ENCODE measurements at places on chromosomes 6 and 20.

DNA sequence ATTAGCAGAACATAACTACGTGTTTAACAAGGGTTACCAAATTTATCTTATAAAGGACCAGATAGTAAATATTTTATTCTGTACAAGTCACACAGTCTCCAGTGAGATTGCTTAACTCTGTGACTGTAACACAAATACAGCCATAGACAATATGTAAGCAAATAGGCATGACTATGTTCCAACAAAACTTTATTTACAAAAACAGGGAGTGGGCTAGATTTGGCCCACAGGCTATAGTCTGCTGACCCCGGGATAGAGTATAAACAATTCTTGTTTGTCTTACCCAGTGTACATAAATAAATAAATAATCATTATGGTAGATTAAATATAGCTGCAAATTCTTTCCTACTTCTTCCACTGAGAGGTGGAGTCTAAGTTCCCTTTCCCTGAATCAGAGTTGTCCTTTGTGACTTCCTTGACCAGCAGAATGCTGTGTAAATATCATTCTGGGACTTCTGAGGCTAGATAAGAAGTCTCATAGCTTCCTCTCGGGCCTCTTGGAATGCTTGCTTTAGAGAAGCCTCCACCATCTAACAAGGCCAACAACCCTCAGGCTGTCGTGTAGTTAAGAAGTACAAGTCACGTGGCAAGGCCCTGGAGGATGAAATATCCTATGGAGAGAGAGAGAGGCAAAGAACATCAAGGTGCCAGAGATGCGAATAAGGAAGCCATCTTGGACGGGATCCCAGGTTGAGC, 59.1 kb upstream of the TMEM244 start:
- DNase-seq, result no peak

DNA sequence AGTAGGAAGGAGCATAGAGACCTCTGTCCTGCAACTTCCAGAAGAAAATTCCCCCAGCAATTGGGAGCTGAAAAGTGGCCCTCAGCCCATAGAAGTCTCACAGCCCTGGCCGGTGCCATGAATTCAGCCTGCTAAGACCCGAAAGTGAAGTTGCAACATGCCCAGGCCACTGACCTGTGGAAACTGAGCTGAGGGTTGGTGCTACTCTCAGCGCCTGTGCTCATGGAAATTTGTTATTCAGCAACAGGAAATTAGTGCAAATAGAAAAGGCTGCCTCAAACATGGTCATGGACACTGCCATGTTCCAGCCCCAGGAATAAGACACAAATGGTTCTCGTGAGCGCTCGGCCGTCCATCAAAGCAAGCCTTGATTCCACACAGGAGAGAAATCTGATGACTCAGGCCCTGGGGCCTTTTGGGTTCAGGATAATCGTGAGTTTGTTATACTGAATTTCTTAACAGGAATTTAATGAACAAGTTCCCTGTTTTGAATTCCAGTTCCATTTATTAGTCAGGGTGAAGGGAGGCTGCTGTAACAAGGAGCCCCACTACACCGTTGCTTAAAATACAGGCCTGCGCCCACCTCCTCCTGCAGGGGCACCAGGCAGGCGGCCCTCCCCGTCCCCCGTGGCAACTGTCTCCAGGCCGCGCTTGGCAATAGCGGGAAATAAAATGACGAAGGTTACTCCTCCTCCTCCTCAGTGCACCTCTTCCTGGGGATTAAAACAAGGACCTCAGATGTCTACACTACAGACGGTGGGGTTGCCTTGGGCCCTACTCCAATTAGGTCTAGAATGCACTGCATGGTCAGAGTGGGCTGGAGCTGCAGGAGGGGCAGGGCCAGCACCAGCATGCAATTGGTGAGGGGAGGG, 152.9 kb downstream of the ERMARD start:
- no peak for DNase-seq

GRCh38 chr6:41705996-41706835, 29.2 kb downstream of the TFEB start:
- DNase-seq, result peak; percentile 68

DNA sequence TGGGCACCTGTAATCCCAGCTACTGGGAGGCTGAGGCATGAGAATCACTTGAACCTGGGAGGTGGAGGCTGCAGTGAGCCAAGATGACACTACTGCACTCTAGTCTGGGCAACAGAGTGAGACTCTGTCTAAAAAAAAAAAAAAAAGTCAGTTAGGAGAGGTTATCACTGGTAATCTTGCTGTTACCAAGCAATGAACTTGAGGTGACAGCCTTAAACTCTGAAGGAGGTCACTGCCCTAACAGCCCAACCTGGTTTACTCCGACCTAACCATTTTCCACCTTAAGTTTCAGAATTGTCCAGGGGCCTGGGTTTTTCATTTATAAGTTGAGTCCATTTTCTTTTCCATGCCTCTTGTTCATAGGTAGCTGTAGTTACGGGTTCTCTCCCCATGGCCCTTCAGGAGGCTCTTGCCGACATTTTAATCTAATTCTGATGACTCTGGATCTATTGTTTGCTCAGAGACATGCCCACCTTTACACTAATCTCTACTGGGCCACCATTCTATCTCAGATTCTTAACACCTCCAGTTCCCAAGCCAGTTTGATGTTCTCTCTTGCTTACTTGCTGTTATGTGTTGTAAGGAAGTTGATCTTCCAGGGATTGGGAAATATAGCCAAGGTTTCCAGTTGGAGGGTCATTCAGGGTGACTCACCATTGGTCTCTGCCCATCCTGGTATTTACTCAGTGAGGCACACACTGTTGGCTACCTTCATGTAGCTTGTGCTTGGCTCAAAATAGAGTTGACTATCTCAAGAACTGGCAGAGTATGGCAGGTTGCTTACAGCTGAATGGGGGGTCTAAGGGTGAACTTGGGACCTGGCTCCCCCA, 29.1 kb downstream of the SHLD1 start:
- DNase-seq, result no peak

DNA sequence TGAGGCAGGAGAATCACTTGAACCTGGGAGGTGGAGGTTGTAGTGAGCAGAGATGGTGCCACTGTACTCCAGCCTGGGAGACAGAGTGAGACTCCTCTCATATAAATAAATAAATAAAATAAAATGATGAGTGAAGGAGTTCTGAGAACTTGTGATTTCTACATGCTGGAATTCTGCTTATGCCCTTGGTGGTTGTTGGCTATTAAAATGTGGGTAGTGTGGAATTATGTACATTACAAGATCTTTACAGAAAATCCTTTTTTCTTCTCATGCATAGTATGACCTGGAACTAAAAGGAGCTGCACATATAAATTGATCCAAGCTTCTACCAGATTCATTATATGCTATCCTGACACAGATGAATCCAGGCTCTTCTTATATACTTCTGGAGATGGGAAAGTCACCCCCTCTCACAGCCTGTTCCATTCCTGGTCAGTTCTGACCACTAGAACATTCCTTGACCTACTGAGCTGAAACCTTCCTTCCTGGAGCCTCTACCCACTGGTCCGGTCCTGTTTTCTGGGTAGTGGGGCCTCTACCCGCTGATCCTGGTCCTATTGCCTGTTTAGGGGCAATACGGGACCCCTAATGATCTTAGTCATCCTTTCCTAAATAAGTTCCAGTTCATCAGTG, 37.7 kb upstream of the TAF8 start:
- DNase-seq, result no peak

- no peak for DNase-seq
Measured at GRCh38 chr20:22821796-22822195, 213.3 kb upstream of the SSTR4 start.

DNA sequence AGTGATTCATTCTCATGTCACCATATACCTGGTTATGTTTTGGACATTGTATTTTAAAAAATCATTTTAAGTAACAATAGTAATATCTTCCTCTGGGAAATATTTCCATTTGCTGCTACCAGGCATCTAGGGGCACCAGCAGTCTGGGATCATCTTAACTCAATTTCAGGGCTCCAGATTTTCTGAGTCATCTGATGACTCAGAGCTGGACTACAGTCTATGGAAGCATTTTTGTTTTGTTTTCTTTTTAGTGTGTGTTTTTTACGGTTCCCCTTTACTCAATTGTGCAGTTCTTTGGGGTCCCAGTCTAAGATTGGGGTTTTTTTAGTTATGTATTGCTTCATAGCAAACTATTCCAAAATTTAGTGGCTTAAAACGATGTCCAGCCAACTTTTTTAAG, 5.7 kb upstream of the FKBP5 start:
- DNase-seq, result peak; percentile 25

GRCh38 chr20:4904127-4904860, 97.0 kb downstream of the SLC23A2 start:
- no peak for DNase-seq

DNA sequence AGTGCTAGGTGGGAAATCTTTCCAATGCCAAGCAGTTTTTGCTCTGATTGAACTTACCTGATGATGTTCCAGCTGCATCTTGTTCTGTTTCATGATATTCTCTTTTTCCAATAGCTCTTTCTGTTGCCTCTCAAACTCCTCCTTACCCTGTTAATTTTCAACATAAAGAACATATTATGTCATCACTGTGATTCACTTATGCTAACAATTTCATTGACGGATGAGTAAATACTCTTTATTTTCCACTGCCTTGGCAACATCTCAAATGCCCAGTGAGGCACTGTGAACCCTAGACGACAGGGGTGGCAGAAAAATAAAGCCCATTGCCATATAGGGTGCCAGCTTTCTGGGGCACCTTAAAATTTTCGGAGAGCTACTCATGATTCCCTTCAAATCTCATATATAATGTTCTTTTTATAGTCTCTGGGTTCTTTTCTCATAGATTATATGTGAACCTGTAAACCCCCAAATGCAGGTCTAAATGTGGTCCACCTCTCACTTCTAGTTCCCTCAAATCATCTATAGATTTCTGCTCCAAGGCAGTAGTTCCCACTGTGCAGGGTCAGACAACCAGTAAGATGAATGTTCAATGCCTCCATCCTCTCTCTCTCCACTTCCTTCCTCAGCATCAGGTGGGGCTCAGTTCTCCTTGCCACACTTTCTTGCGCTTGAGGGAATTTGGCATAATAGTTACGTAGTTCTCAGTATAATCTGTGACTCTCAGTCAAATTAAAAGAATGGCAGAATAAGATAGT, 44.1 kb downstream of the NEDD9 start:
- peak; percentile 77 for DNase-seq

DNA sequence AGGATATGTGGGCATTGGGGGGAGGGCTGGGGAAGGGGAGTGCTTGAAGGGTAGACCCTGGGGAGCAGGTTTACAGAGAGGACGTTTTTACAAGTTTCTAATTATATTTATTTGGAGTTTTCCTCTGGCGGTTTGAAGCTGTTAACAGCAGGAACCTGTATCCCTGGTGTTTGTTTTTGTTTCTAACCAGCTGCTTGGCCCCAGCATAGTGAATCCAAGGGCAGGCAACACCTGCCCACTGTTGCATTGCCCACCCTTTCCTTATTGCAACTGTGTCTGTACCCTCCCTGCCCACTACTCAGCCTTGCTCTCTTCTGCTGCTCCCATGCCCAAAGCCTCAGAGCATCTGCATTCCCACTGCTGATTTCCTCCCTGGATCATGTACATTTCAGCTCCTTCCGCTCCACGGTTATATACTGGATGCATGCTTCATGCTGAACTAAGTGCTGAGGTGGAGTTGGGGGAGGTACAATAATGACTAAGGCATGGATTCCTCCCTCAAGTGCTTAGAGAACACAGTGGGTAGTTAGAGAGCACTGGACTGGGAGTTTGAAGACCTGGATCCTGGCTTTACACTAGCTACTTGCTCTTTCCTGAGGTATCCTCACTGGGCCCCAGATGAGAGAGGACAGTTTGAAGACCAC, 6.0 kb downstream of the SCUBE3 start:
- DNase-seq, result no peak

- DNase-seq, result peak; percentile 21
Measured at GRCh38 chr6:88983532-88983931, 20.1 kb upstream of the RNGTT start.

DNA sequence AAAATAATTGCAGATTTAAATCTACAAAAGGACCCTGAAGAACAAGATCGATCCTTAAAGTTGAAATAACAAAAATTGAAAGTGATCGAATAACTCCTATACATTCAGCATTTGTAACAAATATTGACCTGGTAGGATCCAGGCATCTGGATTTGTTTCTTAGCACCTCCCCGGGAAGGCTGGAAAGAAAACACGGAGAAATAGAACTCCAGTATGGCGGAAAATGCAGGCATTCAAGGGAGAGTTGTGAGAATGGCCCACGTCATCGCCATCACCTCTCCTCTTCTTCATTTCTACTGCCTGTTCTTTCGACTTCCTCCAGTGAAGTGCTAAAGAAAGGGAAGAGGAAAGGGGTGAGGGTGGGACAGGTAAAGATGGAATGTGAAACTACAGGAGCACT, 242.3 kb upstream of the TFAP2D start:
- DNase-seq, result no peak

DNA sequence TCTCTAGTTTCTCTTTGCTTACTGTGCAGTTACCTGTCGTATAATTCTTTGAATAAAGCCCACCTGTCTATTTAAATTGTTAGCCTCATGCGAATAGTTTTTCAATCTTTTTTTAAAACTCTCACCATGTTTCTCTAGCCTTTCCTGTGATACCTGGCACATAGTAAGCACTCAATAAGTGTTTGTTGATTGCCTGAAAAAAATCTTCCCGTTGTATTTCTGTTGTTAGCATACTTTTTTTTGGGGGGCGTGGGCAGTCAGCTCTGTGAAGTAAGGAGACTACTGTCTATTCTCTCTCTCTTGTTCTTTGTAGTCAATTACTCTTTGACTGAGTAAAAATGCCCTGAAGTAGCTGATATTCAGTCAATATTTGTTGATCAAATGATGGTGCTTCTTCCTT, 205.8 kb downstream of the CDKAL1 start:
- DNase-seq, result no peak

GRCh38 chr20:23187751-23188150, 101.6 kb upstream of the CD93 start:
- DNase-seq, result peak; percentile 60

DNA sequence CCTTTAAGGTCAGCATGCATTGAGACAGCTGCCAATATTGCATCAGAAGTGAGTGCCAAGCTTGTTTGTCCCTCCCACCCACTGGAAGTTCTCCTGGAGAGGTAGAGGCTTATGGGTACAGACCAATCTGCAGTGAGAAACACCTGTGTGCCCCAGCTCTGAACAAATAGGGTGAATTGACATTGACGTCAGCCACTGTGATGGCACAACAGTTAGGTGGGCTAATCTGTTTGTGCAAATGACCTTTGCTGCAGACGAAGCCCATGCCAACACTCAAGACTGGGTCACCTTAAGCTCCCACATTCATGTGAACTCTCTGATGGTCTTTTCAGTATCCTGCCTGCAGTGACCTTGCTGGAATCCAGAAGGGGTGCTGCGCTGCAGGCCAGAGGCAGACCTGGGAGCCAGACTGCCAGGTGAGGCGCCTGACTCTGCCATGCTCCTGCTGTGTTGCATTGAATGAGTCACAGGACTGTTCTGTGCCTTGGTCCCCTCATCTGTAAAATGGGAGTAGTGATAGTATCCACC, 99.9 kb downstream of the ALDH8A1 start:
- DNase-seq, result no peak

- peak; percentile 18 for DNase-seq
Measured at GRCh38 chr6:12911427-12911826, 194.9 kb downstream of the PHACTR1 start.

- DNase-seq, result no peak
Measured at GRCh38 chr6:124373386-124373785, 569.7 kb downstream of the NKAIN2 start.
